ENCODE measurements at places on chromosomes 5 and 9.
A peak's percentile ranks its signal among the peaks of the same experiment; 100 is the strongest.

DNA sequence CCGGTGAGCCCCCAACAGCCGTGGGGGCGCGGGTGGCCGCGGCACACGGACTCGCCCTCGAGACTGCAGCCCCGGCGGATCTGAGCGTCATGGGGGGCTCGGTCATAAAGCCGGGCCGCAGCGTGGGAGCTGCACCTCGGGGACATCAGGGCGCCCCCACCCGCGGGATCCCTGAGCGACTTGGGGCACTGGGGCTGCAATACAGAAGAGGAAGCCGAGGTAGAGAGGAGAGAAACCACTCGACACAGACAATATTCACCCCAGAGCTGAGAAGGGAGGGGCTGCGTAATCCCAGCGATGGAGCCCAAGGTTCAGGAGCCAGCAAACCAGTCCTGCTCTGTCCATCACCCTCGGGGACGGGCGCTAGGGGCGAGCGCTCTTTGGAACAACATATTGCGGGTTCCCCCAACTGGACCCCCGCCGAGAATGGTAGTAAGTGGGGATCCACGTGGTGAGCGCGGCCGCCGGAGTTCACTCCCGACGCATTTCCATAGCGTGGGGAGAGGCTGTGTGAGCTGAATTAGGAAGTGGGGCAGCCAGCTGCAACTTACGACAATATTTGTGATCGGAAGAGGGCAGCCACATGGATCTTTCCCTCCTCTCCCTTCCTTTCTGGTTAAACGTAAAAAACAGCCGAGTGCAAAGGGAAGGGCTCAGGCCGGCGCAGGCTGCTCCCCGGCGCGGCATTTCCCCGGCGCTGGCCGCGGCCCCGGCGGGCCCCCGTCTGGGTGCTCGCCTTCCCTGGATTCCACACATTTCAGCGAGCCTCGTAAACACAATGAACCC lies 9.9 kb downstream of the PTCH1 start:
- DNase-seq: peak; percentile 55

DNA sequence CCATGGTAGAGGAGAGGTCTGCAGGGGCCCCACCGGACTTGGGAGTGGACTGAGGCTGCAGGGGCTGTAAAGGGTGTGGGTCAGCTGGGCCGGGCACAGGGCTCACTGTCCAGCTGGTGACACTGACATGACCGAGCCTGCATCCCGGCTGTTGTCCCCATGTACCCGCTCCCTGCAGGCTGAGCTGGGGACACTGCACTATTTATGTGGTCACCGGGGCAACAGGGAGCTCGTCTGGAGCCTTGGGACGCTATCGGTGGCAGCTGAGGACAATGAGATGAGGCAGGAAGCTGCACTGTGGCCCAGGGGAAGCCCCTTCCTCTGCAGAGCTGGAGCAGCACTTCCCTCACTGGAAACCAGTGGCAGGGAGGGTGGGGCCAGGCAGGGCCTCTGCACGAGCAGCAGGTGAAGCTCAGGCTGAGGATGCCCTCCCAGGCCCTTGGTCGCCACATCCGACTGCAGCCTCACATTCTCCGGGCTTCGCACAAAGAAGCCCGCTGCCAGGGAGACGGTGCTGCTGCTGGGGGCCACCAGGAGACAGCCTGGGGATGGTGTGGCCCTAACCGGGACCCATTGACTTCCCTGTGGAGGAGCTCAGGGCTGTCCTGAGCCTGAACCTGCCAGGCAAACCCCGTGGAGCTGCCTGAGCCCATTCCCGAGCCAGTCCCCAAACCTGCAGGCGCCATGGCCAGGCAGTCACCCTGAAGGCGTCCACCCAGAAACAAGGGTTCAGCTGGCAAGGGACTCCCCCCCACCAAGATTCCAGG lies 26.4 kb downstream of the ZDHHC11B start:
- no peak for DNase-seq

DNA sequence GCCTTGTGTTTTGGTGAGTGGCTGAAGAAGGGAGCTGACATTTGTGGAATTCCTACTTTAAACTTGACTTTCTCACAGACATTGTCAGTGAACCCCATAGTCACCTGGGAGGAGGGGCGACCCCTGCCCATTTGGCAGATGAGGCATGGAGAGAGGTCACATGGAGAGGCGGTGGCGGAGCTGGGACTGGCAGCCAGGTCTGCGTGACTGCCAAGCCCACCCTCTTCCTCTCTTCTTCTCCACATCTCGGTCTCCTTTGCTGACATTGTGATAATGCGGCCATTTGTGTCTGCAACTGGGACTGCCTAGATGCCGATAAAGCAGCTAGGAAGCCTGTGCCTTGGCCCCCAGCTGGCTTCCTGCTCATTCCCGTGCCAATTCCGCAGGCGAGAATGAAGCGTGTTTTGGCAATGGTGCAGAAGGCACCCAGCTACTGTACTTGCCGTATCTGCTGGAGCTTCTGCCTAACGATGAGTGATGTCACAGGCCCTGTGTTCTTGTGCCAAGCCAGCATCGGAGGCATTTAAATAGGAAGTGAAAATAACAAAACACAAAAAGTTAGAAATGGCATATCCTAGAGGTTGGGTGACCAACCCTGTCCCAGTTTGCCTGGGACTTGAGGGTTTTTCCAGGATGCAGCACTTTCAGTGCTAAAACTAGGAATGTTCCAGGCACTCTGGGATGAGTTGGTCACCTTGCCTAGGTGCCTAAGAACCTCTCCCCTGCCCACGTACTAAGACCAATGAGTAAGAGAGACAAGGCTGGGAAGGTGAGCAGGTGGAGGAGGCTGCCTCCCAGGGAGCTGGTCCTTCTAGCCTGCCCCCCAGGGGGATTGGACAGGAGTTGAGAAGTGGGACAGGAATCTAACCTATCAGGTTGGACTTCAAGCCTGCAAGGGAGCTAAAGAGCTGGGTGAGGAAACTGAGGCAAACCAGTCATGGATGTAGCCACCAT lies 23.6 kb downstream of the OLFML2A start:
- no peak for DNase-seq

DNA sequence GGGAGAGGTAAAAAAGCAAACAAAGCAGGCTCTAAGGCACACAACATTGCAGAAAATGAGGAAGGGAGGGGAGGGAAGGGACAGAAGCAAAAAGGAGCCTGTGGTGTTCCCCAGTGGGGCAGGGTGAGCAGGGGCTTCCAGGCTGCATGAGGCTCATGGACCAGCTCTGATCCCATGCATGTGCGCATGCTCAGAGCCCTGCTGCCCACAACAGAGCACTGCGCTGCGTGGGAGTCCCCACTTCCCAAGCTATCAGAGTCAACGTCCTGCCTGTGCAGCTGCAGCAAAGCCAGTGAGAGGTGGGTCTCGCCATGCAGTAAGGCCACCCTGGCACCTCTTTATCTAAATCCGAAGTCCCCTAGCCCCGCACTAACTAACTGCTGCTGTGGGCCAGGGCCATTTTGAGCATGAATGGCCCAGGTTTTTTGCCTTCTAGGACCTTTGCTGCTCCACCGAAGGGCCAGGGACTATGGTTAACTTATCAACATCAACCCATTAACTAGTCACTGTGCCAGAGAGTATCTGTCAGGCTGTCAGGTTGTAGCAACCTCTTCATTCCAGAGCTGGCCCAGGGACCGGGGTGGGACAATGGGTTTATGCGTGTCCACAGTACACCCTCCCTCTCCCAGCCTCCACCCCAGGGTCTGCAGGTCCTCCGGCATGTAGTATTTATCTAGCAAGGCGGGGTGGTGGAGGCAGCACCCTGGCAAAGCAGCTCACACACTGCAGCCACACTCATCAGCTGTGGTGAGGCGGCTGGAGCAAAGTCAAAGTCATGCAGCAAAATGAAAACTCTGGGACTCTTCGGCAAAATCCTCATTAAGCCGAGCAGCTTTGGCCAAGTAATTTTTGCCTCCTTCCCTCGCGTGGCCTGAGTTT lies 123.6 kb downstream of the SAXO1 start:
- DNase-seq: no peak

DNA sequence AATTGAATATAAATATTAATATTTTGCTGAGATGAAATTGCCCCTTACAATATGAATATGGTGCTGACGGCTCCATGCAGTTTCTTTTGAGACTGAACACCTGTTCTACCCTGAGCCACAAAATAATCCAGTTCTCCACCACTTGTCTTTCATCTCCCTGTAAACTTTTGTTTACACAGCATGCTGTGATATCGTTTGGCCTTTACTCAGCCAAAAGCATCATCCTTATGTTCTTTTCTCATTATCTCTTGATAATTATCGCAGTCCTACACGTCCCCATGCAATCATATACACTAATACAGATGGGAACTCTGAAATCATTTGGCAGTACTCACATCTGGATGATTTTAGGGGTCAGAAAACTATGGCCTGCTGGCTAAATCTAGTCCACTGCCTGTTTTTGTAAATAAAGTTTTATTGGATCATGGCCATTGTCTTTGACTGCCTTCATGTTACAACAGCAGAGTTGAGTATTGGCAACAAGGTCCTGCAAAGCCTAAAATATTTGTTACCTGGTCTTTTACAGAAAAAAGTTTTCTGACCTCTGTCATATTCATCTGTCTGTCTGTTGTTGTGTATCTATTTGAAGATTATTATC lies 53.3 kb downstream of the AOPEP start:
- DNase-seq: no peak

DNA sequence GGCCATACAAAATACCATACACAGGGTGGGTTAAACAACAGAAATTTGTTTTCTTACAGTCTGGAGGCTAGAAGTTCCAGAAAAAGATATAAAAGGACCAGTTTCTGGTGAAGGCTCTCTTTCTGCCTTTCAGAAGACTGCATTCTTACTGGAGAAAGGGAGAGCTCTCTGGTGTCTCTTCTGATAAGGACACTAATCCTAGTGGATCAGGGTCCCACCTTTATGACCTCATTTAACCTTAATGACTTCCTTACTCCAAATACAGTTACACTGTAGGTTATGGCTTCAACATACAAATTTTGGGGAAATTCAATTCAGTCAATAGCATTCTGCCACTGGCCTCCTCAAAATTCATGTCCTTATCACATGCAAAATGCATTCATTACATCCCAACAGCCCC lies 351.9 kb upstream of the POU5F2 start:
- no peak for DNase-seq

DNA sequence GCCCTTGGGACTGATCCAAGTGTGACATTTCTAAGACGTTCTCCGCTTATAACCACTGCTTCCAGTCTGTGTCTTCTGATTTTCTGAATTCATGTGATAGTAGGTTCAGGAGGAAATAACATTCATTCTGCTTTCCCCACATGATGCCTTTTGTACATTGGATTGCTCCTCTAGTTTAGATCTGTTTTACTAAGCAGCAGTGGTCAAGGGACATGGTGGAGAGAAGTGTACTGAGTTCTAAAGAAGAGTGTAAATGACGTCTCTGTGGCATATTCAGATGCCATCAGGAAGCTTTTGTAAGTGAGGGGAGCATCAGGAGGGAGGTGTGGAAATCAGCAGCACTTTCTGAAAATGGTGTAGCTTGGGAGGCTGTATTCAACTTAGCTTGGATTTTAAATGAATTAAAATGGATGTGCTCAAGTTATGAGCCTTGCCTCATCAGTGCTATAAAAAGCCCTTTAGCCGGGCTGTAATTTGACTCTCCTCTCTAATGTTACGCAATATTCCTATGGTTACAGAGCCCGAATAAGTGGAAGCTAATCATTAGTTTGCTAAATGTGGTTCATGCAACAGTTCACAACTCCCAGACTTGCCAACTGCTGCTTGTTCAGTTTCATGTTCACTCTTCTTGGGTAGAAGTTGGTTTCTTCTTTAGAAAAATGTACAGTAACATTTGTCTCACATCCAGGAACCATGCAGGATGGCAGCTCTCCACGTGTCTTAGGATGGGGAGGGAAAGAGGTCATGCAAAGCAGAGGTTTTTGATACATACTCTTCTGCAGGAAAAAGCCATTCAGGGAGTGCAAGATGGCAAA lies 281.3 kb downstream of the ARHGAP26 start:
- DNase-seq: no peak

Data from D341Med (cell line).